Hematopoietic multipotent progenitor cell treated with erythropoietin and hydrocortisone succinate and interleukin-3 and kit ligand, for 15 days (in vitro differentiated cells): ENCODE measurements at places on chromosomes 1 and 21.

DNA sequence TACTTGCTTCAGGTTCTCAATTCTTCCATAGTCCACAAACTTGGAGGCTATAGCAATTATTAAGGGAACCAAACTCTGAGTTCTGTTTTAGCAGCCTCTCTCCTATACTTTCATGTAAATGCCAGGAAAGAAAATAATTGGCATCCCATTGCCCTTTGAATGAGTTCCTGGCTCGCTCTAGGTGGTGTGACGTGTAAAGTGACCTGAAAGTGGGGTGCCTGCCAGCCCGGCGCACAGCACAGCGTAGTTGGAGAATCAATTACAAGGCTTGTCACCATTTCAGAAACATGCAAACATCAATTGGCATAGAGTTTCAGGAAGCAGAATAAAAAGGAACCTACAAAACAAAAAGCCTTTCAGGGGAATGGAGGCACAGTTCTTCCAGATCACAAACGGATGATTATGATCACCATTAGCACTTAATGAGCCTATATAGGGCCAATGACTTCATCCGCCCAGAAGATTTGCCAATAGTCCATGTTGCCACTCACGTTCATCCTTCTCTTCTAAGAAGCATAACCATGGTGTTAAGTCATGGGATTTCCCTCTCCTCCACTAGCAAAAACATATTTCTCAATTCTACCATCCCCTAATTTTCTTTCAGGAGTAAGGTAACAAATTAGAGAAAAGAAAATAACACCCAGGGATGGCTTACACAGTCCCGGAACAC lies 354.6 kb upstream of the ADGRL2 start:
- no peak for DNase-seq

- DNase-seq: no peak
Observed at GRCh38 chr1:117809764-117810163, 119.7 kb downstream of the GDAP2 start.

GRCh38 chr1:160621633-160622413 lies 25.0 kb downstream of the SLAMF1 start:
- no peak for DNase-seq

DNA sequence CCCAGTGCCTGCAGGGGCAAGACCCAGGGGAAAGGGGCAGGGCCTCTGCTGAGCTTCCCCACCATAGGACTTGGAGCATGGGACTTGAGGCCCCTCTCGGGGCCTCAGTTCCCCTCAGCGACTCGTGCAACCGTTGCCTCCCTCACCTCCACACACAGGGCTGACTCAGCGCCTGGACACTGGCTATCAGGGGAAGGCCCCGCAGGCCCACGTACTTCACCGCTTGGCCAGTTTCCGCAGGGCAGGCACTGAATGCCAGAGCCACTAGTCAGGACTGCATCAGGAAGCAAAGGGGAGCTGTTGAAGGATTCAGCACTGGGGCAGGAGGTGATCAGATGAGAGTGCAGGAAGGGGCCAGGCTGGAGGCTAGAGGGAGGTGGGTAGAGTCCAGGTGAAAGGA lies 15.5 kb upstream of the FAM131C start:
- no peak for DNase-seq

GRCh38 chr1:113027449-113027848 lies 45.5 kb upstream of the LRIG2 start:
- DNase-seq: no peak

DNA sequence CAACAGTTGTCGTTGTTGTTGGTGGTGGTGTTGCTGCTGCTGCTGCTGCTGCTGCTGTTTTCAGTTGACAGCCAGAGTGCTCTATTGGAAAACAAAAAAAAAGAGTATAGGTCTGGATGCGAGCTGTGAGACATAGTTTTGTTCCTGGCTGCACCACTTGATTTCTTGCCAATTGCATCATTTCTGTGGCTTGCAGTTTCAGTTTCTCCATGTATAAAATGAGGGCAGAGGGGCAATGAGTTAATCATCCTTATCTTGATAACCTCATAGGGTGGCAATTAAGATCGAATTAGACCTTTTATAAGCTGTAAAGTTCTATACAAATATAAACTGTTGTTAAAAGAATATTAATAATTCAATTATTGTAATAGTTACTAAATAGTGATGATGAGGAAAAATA lies 156.7 kb downstream of the DMRTA2 start:
- DNase-seq: no peak

DNA sequence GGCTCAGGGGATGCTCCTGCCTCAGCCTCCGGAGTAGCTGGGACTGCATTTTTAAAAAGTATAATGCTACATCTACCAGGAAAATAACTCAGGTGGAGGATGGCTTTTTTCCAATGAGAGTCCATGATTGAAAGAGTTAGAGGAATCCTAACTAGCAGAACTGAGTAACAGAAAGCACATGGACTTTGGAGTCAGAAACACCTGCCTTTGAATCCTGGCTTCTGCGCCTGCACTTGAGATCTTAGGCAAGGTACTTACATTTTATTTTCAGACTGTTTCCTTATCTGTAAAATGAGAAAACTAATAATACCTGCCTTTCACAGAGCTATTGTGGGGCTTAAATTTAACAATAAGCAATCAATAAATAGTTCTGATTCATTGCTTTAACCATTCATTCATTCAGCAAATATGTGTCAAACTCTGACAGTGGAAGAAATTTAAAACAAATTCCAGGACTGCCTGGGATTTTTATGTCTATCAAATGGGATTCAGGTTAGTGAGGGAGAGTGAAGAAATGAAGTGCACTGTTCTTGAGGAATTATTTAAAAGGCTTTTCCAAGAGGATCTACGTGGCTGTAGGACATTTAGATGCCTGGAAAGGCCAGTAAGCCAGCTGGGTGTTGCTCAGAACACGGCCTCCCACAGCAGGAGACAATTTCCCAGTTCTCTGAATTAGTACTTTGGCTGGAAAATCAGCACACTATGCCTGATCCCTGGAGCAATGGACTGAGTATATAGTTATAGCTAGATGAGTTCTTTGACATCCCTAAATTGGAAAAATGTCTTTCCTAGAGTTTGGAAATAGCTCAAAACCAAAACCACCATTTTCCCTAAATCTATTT lies 12.8 kb upstream of the LBR start:
- no peak for DNase-seq
